ENCODE measurements at places on chromosomes 7 and 10.

DNA sequence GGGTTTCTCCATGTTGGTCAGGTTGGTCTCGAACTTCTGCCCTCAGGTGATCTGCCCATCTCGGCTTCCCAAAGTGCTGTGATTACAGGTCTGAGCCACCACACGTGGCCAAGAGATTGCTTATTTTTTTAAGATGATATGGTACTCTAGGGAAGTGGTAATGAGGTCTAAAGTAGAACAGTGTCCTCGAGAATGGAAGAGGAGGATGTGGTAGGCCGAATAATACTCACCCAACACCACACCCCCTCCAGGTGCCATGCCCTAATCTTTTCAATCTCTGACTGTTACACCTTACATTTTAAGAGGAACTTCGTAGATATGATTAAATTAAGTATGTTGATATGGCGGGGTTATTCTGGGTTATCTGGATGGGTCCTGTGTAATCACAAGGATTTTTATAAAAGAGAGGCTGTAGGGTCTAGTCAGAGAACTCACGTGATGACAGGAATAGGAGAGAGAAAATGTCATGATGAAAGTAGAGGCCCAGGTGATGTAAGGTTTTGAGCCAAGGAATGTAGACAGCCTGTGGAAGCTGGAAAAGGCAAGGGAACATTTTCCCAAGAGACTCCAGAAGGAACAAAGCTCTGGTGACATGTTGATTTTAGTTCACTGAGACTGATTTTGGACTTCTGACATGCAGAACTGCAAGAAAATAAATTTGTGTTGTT, 29.5 kb downstream of the CDK13 start:
- no peak for DNase-seq

DNA sequence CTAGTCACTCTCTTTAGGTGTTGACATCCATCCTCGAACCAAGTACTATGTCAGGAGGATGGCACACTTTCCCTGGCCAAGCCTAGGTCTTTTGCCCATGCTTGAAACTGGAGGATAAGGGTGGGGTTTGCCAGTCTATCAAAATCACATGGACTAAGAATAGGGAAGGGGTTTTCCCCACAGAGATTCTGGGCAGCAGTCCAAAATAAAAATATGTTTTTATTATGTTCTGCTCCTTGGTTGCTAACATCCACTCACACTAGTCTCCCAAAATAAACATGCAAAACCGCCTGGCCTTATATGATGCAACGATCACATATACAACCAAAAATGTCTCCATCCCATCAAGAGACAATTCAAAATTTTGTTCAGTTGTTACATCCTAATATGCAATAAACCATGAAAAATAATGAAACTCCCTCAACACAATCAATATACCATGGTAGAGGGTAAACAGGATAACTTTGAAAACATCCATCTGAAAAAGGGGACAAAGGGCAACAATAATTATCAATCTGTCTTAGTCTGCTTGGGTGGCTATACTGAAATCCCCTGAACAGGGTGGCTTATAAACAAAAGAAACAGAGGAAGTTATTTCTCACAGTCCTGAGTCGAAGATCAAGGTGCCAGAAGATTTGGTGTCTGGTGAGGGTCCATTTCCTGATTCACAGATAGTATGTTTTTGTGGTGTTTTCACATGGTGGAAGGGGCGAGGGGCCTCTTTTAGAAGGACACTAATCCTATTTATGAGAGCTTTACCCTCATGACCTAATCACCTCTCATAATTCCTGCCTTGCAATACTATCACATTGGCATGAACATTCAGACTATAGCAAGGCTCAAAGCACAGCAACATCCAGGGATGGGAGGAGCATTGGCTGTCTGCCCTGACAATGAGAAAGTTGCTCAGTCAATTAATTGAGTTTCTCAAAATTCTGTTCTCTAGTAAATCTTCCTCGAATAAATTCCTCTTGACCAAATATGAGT, 159.3 kb downstream of the ETV1 start:
- no peak for DNase-seq

GRCh38 chr7:123024989-123025758, 29.7 kb upstream of the TAS2R16 start:
- no peak for DNase-seq

GRCh38 chr7:114051871-114052331, 133.1 kb upstream of the PPP1R3A start:
- no peak for DNase-seq

DNA sequence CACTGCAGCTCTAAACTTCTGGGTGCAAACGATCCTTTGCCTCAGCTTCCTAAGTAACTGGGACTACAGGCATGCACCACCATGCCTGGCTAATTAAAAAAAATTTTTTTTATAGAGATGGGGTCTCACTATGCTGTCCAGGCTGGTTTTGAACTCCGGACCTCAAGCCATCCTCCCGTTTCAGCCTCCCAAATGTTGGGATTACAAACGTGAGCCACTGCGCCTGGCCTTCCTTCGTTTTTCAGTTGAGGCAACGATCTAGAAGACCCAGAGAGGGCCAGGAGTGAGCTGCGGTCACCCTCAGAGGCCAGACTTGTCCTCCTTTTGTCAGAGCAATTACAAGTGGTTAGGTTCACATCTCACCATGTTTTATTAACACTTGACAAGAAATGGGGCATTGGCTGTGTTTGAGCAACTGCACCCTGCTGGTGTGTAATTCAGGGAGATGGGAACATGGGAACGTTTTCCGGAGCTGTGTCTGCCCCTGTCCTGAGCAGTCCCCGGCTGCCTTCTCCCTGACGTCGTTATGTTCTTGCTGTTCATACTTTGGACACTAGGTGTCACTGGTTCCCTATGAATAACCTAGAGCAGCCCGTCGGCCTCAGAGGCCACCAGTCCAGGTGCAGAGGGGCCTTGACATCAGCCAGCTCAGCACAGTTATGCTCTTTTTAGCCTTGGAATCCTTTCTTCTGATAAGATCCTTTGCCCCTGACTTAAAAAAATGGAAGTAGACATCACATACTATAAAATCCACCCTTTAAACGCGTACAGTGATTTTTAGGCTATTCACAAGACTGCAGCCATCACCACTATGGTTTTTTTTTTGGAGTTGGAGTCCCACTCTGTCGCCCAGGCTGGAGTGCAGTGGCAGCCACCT, 375.0 kb downstream of the TYW1 start:
- peak; percentile 60 for DNase-seq

- peak; percentile 21 for DNase-seq
Observed at GRCh38 chr10:16644146-16644545, 122.5 kb upstream of the C1QL3 start.

- no peak for DNase-seq
Observed at GRCh38 chr7:40482845-40483244, 348.0 kb downstream of the SUGCT start.

DNA sequence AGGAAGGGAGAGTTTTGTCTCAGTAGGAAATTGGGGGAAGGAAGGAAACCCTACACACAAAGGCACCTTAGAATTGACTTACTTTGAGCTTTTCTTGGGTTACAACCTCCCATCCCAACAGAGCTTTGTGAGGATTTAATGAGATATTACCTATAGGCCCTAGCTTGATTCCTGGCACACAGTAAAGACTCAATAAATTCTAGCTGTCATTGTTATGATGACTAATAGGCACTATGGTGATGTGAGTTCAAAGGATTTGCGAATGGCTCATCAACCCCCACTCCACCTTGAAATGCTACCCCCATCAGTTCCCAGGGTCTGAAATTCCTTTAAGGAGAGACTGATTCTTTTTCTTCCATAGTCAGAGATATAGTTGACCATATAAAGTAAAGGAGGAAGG, 67.9 kb upstream of the SMNDC1 start:
- peak; percentile 70 for DNase-seq

- no peak for DNase-seq
Observed at GRCh38 chr7:113083816-113084495, 2.7 kb downstream of the GPR85 start.

DNA sequence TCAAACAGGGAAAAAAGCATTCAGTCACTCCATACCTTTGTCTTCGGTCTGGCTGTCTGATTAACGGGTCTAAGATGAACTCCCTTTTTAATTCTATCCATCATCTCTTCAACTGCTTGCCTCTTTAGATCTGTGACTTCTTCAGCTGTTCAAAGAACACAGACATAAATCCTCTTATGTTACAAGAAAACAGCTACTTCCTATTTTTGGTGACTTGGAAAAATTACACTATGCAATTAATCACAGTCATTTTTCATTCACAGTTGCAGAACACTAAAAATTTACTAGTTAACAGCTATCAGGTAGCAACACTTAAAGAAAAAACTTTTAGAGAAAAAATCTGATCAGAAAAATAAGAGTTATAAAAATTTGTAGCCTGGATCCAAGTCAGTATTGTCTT, 66.0 kb downstream of the ENO4 start:
- DNase-seq, result no peak

GRCh38 chr10:120715171-120715570, 136.0 kb upstream of the WDR11 start:
- DNase-seq, result no peak

- DNase-seq, result no peak
Observed at GRCh38 chr7:115964799-115965198, 65.8 kb downstream of the TFEC start.

DNA sequence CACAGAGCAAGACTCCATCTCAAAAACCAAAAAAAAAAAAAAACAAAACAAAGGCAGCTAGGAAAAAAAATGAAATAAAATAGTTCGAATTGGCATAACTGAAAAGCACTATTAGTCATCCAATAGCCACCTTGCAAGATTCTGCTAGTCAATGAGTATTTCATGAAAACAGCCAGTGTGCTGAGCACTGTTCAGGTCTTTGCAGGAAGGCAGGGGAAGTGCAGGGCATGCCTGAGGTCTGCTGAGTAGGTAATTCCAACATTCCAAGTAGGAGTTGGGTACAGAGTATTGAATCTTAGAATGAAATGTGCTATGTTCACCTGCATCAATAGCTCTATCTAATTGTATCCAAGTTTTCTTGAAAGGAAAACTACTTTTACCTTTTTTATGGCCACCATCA, 22.9 kb downstream of the ABRAXAS2 start:
- DNase-seq, result no peak

GRCh38 chr10:32150532-32151101, 94.4 kb upstream of the KIF5B start:
- no peak for DNase-seq

GRCh38 chr10:97355571-97355975, 21.0 kb upstream of the FRAT2 start:
- DNase-seq, result no peak

GRCh38 chr10:12358863-12359564, 9.7 kb downstream of the CAMK1D start:
- DNase-seq, result no peak

DNA sequence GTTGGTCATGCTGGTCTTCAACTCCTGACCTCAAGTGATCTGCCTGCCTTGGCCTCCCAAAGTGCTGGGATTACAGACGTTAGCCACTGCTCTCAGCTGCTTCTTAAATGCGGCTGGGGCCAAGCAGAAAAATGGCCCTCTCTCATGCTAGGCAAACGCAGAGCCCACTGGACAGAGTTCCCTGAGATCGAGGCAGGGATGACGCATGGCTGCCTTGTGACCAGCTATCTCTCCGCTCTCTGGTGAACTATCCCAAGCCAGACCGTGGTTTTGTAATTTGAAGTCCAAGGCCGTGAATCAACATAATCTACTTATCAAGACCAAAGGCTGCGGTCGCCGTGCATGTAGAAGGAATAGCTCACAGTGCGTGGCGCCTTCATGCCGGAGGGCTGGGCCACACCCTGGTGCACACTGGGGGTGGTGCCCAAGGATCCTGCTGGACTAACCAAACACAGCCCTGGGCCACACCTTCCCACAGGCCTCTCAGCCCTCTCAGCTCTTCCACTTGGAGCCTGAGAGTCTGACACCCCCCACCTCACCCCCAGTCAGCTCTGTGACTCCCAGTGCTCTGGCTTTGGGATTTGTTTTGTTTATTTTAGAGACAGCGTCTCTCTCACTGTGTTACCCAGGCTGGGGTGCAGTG, 88.1 kb upstream of the CUX1 start:
- peak; percentile 99 for DNase-seq

- DNase-seq, result no peak
Observed at GRCh38 chr7:134293002-134293740, 23.6 kb downstream of the SLC35B4 start.

- no peak for DNase-seq
Observed at GRCh38 chr10:114388275-114388674, 16.0 kb downstream of the AFAP1L2 start.

DNA sequence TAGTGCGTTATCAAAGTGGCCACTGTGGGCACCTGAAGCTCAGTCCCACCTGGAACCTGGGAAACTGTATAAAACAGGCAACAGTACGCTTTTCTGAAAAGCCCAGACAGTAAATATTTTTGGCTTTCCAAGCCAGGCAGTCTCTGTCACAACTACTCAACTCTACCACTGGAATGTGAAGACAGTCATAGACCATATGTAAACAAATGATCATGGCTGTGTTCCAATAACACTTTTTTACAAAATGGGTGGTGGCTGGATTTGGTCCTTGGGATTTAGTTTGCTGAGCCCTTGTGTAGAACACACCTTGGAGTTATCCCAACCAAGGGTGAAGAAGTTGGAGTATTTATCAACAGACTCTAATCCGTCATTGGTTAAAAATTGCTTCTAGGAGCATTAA, 259.9 kb downstream of the SKIDA1 start:
- DNase-seq, result peak; percentile 31

- no peak for DNase-seq
Observed at GRCh38 chr10:37479469-37479868, 354.1 kb downstream of the ANKRD30A start.

- DNase-seq, result peak; percentile 58
Observed at GRCh38 chr10:92972066-92972870, 88.3 kb upstream of the CYP26C1 start.

GRCh38 chr7:134870781-134871180, 91.3 kb downstream of the CALD1 start:
- DNase-seq, result no peak

- no peak for DNase-seq
Observed at GRCh38 chr7:74619235-74619860, 38.2 kb upstream of the GTF2I start.

GRCh38 chr10:14429043-14429700, 98.4 kb upstream of the FRMD4A start:
- DNase-seq, result no peak

GRCh38 chr10:96708456-96708855, 11.9 kb downstream of the PIK3AP1 start:
- no peak for DNase-seq

DNA sequence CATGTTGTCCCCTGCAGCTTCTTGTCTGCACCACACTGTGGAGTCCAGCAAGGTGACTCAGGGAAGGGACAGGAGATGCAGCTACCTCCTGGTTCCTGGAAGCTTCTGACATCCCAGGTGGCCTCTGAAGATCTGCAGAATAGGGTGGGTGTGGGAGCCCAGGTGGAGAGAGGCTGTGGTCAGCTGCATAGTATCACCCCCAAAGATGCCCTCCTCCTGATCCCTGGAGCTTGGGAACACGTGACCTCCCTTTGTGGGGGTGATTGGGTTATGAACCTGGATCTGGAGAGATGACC, 25.4 kb downstream of the CALML3 start:
- no peak for DNase-seq

DNA sequence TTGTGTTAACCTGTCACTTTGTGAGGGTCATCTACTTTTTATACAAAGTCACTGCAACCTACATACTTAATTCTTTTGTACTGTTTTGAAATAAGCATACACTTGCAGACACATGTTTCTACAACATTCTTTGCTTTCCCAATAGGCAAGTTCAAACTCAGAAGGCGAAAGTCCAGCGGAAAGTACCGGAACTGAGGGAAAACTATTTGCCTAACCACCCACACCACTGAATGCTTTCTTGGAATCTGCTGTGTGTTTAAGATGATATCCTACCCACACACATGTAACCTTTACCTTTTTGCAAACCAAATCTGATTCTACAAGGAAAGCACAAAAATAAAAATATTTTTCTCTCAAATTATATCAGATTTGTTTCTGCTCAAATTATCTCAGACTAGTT, 139.4 kb upstream of the AGR3 start:
- no peak for DNase-seq

All from PC-9 (cell line).